ENCODE measurements at places on chromosomes 16 and 17.
A peak's percentile ranks its signal among the peaks of the same experiment; 100 is the strongest.

- DNase-seq, result no peak
These were observed 39.3 kb upstream of the CCDC182 start for GRCh38 chr17:57784226-57784895.

DNA sequence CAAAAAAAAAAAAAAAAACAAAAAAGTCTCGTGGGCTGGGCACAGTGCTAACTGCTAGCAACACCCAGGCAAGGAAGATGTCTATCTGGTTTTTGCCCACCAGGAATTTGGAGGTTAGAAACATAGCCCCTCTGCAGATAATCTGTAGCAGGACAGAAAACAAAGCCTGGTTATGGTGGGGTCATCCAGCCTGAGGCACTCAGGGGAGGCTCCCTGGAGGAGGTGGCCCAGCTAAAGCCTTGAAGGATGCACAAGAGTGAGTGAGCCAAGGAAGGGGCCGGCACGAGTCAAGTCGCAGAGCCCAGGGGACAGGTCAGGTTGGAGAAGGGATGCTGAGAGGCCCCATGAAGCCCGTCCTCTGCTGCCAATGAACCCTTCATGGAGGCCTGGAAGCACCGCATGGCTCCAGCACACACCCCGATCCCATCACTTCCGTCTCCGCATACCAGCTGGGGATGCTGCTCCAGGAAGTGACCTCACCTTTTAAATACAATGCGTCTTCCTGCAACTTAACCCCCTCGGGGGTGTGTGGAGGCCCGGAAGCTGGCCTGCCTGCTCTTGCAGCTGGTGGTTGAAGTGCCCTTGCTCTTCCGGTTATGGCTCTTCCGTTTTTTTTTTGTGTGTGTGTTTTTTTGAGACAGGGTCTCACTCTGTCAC is 86.5 kb downstream of the ENGASE start:
- peak; percentile 2 for DNase-seq

GRCh38 chr17:31843070-31843745 is 15.8 kb downstream of the COPRS start:
- no peak for DNase-seq

- DNase-seq, result peak; percentile 89
These were observed 98.3 kb downstream of the PITPNC1 start for GRCh38 chr17:67475161-67475937.

DNA sequence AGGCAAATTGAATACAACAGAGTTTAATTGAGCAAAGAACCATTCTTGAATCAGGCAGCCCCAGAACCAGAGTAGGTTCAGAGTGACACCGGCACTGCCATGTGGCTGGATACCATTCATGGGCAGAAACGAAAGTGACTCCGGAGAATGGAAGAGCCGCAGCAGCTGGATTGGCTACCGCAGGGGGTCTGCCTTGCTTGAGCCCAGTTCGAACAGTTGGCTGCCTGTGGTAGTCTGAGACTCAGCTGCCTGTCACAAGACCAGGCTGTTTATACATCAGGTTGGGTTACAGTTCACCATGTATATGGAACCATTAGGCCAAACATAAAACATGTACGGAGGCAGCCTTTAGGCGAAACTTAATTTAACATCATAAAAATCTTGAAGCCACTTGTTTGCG is 205.2 kb upstream of the CHMP6 start:
- DNase-seq, result no peak

GRCh38 chr17:81523402-81524038 is 4.7 kb upstream of the FSCN2 start:
- DNase-seq, result no peak

GRCh38 chr16:64455275-64455674 is 666.6 kb downstream of the CDH11 start:
- no peak for DNase-seq

DNA sequence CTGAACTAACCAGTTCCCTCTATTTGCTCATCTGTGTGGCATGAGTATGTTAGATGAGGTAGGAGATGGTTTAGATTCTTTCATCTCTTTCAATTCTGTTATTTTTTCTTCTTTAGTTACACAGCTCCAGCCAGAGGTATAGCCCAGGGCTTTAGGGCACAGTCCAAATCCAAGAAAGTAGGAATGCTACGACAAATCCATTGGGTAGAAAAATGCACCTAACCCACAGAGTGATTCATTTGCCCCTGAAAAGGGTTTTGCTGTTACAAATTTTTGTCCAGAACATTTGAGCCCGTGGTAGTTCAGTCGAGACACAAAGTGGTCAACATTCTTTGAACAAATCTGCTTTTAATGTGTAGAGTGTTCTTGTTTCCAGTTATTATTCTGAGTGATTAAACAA is 250.7 kb downstream of the HS3ST3A1 start:
- no peak for DNase-seq

DNA sequence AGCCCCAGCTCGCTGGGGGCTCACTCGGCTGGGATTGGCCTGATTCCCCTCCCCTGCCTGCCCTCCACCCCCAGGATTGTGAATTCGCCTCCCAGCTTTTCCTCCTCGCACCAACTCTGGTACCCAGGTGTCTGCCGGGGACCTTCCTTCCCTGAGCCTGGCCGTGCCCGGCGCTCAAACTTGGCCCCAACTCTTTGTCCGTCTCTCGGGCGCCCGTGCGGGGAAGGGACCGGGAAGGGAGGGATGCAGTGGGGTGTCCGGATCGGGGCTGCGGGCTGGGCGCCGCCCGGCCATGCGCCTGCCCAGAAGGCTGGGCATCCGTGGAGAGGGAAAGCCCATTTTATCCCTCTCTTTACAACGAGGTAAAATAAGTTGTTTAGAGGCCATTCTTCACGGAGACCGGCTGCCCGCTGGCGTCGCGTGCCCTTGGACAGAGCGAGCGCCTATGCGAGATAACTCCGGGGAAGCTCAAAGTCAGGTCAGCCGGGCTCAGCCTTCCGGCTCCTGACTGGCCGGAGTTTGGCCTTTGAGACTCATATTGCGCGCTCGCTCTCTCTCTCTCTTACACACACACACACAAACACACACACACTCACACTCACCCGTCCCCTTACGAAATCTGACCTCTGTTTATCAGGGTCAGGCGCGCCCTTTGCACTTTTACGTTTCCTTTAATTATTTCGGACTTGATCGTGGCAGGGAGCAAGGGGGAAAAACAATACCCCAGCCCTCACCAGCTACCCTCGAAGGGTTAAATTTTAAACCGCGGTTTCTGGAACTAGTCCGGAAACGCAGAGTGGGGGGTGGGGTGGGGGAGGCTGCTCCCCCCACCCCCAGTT is 774 bp upstream of the MAF start:
- no peak for DNase-seq

DNA sequence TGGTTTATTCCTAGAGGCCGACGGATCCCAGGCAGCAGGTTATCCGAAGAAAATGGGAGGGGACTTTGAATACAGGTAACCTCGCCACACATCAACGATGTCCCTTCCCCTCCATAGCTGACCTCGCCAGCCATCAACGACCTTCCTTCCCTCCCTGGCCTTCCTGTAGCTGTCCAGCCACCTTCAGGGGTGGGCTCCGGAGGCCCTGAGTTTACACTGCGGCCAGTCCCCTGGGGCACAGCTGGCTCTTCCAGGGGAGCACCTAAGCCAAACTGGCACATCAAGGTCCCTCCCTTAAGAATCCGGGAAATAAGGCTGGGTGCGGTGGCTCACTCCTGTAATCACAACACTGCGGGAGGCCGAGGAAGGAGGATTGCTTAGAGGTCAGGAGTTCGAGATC is 10.1 kb upstream of the RPH3AL start:
- DNase-seq, result no peak

GRCh38 chr17:18976201-18976600 is 24.2 kb downstream of the SLC5A10 start:
- no peak for DNase-seq

DNA sequence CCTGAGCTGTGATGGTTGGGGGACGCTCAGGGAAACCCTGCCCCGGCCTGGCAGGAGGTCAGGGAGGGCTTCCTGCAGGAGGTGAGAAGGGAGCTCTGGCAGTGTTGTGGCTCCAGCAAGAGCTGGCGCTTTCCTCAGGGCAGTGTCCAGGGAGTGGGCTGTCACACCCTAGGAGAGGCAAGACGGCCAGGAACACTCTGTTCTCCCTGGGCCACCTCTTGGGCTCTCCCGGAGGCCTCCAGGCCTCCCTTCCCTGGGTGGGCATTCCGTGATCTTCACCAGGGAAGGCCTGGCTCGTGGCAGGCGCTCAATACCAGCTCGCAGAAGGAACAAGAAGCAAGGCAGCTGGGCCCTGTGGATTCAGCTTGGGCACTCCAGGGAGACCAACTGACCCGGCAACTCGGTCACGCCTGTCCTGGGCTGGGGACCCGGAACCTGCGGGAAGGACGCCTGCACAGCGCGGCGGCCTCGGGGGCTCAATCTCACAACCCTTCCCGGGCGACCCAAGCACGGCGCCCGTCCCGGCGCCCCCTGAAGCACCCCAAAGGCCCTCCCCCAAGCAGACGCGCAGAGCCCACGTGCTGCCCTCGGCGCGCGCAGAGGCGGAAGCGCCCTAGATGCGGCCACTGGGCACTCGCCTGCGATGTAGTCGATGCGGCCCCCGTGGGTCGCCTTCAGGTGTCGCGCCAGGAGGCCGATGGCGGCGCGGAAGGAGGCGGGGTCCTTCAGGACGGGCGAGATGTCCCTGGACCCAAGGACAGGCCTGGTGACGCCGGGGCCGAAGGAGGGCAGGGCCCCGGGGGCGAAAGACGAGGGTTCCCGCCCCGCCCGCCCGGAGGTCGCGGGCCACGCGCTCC is 588 bp downstream of the APRT start:
- peak; percentile 71 for DNase-seq

GRCh38 chr16:86809458-86809955 is 231.2 kb downstream of the FOXL1 start:
- no peak for DNase-seq

- DNase-seq, result no peak
These were observed 5.0 kb upstream of the HSD17B1 start for GRCh38 chr17:42547698-42548069.

All from CD4-positive, alpha-beta T cell treated with Interleukin-4 for 1 hour (primary cell).